Mammary epithelial cell (primary cell): ENCODE measurements at places on chromosomes 3 and 15.

- DNase-seq, result peak; percentile 69
Observed at GRCh38 chr3:190807719-190808375, 54.6 kb downstream of the GMNC start.

DNA sequence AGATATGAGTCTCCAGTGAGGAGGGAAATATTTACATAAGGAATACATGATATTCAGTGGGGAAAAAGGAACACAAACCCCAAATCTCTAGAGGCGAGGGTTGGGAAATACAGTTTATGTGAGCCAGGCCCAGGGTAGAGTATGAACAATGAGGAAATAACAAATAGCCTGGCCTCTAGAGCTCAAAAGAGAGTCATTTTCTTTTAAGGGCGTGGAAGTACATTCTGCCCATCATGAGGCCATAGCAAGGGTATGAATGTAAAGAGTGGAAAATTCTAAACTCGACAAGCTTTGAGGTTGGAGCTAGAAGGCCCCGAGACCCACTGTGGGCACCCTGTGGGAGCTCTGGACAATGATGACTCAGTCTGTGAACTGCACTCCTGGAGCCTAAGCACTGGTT is 27.8 kb upstream of the IGF2BP2 start:
- DNase-seq, result no peak

GRCh38 chr15:59553879-59554735 is 57.5 kb upstream of the GCNT3 start:
- DNase-seq, result peak; percentile 97

DNA sequence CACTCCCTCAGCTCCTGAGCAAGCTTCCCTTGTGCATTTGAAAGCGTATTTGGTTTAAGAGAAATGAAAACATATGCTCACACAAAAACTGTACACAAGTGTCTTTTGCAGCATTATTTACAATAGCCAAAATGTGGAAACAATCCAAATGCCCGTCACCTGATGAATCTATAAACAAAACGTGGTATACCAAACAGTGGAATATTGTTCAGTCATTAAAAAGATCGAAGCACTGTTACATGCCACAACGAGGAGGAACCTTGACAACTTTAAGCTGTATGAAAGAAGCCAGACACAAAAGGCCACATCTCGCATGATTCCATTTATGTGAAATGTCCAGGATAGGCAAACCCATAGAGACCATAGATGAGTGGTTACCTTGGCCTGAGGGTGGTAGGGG is 71.6 kb upstream of the CMTM7 start:
- DNase-seq, result no peak
